ENCODE measurements at places on chromosomes 13 and 19. TPM values are rescaled to one million over a fixed set of nuclear protein-coding genes. Genes with fewer than 3 reads are reported as not detected.

DNA sequence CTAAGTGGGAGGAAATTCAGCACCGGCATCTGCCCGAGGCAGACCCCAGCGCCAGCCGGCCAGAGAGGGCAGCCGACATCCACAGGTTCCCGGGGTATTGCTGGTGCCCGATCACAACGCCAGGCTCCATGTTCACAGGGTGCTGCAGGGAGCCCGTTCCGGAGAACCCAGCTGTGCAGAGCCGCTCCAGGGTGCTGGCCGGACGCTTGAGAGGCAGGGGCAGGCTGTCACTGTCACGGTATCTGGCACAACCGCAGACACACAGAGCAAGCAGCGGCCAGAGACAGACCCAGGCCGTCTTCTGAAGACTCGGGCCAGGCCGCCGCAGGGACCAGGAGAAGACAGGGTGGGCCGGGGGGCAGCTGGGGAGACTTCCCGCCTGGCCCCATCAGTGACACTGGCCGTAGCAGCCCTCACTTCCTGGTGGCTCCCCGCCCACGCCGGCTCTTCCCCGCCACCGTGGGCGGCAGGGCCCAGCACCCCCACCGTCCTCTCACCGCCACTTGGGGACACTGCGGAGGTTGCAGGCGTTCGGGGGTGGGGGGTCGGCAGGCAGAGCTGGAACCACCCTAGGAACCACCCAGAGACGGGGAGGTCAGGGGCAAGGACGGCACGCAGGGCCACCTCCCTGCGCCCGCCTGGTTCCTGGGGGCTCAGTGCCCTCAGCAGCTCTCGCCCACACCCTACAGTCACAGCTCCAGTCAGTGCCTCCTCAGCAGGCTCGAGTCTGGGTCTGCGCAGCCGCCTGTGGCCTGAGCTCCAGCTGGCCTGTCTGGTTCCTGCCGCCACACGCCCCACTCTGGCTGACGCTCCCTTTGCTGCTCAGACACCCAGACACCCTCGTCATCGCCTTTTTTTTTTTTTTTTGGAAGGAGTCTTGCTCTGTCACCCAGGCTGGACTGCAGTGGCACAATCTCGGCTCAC, 3.8 kb downstream of the RNF126 start:
- no peak for DNase-seq

CEACAM4 gene
- total RNA-seq: not detected

PRX gene
- total RNA-seq: 3.6 TPM

- peak; percentile 70 for DNase-seq
Measured at GRCh38 chr13:31629085-31629780, 110.1 kb upstream of the RXFP2 start.

- peak; percentile 35 for DNase-seq
Measured at GRCh38 chr13:50126263-50126992, 111.2 kb downstream of the KCNRG start.

- DNase-seq: no peak
Measured at GRCh38 chr13:20860844-20861243, 41.7 kb downstream of the XPO4 start.

DNA sequence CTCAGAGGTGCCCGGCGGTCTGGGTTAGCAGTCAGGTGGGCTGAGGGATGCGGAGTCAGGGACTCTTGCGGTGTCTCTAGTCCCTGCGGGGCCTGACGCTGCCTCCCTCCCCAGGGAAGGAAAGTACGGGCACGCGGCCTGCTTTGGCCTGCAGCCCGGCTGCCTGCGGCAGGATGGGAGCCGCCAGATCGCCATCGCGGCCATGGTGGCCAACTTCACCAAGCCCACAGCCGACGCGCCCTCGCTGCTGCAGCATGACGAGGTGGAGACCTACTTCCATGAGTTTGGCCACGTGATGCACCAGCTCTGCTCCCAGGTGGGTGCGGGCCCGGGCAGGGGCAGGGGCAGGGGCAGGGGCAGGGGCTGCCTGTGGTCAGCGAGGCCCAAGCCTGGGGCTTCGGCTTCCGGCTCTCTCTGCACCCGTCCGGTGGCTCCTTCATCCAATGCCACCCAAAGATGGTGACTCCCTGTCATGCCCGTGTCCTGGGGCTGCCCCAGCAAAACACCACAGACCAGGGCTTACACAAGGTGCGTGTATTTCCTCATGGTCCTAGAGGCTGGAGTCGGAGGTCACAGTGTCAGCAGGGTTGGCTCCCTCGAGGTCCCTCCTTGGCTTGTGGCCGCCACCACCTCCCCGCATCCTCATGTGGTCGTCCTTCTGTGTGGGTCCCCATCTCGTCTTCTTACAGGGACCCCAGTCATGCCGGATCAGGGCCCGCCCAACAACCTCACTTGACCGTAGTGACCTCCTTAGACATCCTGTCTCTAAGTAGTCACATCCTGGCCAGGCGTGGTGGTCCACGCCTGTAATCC, 11.3 kb upstream of the ZNF554 start:
- no peak for DNase-seq

DNA sequence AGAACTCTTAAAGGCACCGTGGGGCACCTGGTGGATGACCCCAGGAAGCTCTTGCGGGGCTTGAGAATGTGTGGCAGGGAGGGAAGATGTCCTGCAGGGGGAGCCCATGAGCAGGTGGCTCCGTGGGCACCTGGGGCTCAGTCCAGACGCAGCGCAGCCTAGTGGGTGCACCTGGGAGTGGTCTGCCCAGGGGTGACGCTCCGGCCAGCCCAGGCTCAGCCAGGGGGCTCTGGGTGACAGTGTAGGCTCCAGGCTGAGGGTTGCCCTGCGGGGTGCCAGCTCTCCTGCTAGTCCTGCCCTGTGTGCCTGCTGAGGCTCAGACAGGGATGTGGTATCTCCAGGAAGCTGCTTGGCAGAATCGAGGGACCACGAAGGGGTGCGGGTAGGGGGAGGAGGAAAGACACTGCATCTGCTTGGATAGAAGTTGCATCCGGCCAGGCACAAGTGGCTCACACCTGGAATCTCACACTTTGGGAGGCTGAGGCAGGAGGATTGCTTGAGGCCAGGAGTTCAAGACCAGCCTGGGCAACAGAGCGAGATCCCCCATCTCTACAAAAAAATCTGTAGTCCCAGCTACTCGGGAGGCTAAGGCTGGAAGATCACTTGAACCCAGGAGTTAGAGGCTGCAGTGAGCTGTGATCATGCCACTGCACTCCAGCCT, 15.0 kb upstream of the PGLS start:
- DNase-seq: peak; percentile 49

DNA sequence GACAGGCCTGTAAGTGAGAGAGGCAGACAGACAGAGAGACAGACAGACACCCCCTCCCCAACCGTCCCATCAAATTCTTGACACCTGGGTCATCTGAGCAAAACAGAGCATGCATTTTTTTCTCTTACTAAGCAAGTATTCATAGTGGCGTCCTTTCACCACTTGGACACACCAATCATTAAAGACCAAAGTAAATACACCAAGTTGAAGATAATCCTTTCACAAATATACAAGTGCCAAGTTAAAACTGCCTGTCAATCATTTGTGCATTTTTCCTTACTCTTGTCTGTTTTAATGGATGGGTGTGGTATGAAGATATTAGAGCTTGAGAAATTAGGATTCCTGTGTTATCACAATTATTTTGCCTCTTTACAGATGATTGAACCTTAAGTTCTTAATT, 337.3 kb downstream of the ATP8A2 start:
- DNase-seq: no peak

DNA sequence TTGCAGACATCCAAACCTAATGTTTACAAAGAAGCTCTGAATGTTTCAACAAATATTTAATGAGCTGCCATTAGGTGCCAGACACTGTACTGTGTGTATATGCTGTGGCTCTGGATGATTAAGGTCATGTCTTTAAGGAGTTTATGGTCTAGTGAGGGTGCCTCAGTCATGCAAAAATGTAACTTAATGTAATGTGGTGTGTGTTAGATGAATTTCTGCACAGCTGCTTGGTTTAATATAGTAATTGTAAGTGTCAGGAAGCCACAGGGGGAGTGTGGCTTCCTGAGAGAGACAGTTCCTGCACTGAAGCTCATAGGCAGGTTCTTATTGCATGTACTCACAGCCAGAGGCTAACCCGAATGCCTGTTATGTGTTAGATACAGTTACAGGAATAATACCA, 43.3 kb downstream of the SPATA13 start:
- DNase-seq: no peak

DNA sequence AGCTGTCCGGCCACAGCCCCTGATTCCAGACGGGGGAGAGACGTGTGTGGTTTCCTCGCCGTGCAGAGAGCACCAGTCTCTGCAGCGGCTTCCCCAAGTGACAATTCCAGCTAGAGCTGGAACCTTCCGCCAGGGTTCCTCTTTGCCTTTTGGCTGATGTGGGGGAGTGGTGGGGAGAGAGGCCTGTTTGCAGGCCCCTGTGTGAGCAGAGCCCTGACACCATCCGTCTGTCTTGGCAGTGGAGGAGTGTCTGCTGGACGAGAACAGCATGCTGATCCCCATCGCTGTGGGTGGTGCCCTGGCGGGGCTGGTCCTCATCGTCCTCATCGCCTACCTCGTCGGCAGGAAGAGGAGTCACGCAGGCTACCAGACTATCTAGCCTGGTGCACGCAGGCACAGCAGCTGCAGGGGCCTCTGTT, 25.0 kb downstream of the LAMP1 start:
- peak; percentile 23 for DNase-seq

- no peak for DNase-seq
Measured at GRCh38 chr19:57031106-57031505, 88.7 kb upstream of the USP29 start.

SIAH3 gene
- not detected for total RNA-seq

PDE4C gene
- total RNA-seq: 1.3 TPM

LILRB4 gene
- not detected for total RNA-seq

GRCh38 chr19:38742906-38743305, 1.4 kb downstream of the CAPN12 start:
- DNase-seq: no peak

GJB6 gene
- total RNA-seq: not detected

GRCh38 chr19:13981988-13982501, 24.1 kb downstream of the RFX1 start:
- no peak for DNase-seq

All from fibroblast of lung (primary cell).